Stimulated activated CD4-positive, alpha-beta T cell treated with anti-CD3 and anti-CD28 coated beads, Interleukin-15, amount 100 ng/mL, for 1 hour (primary cell): ENCODE measurements at places on chromosomes 5 and 9.

- no peak for DNase-seq
Observed at GRCh38 chr5:68911840-68912690, 181.7 kb upstream of the SLC30A5 start.

- DNase-seq: no peak
Observed at GRCh38 chr5:151162776-151163175, 5.2 kb upstream of the ANXA6 start.

DNA sequence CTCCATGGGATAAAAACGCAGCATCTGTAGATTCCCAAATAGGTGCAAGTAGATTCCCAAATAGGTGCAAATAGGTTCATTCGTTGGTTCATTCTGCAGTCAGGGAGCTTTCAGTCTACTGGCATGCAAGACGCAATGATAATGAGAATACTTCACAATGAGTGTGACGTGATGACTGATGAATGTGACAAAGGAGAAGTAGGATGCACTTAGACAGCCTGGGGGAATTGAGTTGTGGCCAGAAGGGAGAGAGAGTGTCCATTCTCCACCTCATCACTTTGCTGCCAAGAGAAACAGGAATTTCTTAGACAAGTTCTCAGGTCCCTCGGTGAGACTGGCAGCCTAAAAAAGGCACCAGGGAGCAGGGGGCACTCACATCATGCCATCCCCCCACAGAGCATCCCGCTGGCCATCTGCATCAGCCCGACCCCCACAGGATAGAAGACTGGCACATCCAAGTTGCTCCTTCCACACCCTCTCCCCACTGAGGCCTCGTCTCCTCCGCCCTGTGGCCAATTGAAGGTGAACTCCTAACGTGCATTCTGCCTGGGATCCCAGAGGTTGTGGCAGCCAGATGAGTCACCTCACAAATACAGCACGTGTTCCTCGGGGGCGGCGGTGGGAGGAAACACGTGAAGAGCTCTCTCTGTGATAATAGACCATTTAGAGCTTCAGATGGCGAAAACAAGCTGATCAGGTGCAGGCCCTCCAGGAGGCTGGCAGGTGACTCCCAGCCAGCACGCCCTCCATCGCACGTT is 19.9 kb upstream of the KCNIP1 start:
- DNase-seq: no peak

DNA sequence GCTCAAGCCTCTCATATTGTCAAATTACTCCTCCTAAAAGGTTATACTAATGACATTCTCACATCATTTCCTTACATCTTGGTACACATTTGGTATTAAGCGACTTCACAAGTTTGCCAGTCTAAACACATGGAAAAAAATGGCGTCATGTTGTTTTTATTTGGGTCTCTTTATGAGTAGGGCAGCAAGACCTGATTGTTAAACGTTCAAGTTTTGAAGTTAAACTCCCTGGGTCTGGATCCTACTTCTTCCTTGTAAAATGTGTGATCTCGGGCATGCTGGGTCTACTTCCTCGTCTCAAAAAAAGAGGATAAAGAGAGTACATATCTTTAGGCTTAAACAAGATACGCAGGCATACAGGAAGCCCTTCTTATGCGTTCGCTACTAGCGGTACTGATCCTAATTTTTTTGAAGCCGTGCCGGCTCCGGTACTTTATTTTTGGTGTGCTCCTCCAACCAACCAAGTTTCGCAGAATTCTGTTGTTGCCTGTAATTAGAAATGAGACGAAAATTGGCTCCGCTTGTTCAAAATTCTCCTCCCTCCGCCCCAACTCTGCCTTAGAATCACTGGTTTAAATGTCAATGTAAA is 596 bp upstream of the CDC37L1 start:
- no peak for DNase-seq

GRCh38 chr9:30673132-30673531 is 1711.3 kb upstream of the ACO1 start:
- DNase-seq: no peak

DNA sequence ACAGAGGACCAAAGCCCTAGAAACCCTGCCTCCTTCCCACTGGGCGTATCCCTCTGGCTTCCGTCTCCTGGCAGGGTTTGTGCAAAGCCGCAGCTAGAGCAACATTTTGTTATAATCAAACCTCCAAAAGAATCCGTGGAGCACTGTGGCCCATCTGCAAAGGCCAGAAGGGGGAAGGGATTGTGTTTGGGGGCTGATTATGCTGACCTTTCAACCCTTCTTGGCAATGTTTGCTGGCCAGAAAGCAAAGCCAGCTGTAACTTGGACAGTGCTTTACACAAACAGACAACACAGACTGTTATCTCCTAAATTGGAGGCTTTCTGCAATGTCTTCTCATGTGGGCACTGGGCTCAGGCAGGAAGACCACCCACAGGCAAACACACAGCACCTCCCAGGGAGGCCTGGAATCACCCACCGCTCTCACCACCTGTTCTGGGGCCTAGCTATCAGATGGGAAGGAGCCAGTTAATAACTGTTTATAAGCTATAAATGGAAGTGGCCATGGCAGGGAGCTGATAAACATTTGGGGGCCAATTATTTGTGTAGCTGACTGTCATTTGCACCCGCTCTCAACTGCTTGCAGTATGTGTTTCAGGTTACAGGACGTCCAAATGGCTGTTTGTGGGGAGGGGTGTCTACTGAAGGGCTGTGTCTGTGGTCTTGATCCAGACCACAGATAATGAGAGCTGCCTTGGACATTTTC is 121.6 kb upstream of the ERCC6L2 start:
- no peak for DNase-seq

DNA sequence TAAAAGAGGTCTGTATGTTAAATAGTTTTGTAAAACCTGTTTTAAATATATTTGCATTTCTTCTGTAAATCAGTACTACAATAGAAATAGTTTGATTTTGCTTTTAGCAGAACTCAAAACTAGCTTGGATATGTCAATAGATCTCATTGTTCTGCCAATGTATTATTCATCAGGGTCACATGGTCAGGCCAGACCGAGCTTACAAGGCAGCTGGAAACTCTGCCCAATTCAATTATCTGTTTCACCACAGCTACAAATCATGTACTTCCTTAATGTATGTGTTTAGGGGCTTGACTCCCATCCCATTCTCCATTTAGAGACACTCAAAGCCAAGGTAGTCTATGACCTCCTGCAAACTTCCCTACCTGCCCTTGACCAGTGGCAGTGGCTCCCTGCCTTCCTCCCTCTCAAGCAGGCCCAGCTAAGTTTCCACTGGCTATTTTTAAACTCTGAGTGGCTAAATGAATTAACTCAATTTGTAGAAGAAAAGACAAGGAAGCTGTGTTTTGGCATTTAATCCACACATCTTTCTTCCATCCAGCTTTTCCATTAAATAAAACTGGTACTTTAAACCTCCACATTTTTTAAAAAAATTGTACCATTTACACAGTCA is 46.4 kb upstream of the SELENOP start:
- no peak for DNase-seq

- no peak for DNase-seq
Observed at GRCh38 chr5:32504329-32504988, 59.9 kb upstream of the ZFR start.

DNA sequence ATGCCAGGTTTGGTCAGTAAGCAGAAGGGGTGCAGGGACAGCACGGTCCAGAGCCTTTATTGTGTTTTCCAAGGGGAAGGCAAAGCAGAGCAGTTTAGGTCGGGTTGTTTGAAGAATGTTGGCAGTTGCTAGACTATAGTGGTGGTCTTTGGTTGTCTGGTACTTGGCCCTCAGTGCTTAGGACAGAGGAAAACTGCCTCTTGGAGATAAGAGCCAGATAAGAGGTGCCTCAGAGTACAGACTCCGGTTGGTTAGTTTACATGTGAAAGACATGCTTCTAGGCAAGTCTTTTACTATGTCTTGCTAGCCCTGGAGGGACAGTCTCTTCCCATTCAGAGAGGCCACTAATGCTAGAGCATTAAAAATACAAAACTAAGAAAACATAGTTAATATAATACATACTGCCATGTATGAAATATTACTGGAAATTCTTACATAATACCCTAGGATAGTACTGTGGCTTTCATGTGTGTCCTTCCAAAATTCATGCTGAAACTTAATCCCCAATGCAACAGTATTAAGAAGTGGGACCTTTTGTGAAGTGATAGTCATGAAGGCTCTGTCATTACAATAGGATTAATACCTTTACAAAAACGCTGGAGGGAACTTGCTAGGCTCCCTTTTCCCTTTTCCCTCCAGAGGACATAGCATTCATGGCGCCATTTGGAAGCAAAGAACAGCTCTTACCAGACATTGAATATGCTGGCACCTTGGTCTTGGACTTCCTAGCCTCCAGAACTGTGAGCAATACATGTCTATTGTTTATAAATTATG is 280.4 kb downstream of the TMEM167A start:
- DNase-seq: no peak

- no peak for DNase-seq
Observed at GRCh38 chr9:37745970-37746369, 7.6 kb upstream of the TRMT10B start.

GRCh38 chr5:122192497-122193496 is 63.5 kb downstream of the ZNF474 start:
- no peak for DNase-seq

DNA sequence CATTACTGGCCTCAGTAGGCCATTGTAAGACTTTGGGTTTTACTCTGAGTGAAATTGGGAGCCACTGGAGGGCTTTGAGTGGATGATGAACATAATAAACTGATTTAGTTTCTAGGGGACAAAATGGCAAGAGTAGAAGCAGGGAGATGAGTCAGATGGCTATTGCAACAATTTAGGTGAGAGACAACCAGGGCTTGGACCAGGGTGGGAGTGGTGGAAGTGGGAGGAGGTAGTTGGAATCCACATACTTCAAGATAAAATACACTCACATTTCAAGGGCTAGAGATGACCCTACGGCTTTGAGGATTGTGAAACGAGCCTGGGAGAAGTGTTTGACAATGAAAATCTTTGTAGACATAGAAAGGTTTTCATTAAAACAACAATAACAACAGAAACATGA is 136.3 kb downstream of the ACTBL2 start:
- DNase-seq: no peak

- no peak for DNase-seq
Observed at GRCh38 chr5:59765446-59765845, 128.1 kb downstream of the PDE4D start.

GRCh38 chr9:137694236-137694959 is 75.6 kb downstream of the EHMT1 start:
- no peak for DNase-seq

GRCh38 chr5:139416651-139417050 is 12.8 kb upstream of the SPATA24 start:
- DNase-seq: no peak

DNA sequence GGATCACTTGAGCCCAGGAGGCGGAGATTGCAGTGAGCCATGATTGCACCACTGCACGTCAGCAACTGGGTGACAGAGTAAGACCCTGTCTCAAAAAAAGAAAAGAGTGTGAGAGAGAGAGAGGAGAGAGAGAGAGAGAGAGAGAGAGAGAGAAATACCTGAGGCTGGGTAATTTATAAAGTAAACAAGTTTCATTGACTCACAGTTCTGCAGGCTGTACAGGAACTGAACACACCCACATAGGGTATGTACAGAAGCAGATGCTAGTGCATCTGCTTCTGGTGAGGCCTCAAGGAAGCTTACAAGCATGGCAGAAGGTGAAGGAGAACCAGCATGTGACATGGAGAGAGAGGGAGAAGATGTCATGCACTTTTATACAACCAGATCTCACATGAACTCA is 46.4 kb upstream of the CHD1 start:
- DNase-seq: no peak

DNA sequence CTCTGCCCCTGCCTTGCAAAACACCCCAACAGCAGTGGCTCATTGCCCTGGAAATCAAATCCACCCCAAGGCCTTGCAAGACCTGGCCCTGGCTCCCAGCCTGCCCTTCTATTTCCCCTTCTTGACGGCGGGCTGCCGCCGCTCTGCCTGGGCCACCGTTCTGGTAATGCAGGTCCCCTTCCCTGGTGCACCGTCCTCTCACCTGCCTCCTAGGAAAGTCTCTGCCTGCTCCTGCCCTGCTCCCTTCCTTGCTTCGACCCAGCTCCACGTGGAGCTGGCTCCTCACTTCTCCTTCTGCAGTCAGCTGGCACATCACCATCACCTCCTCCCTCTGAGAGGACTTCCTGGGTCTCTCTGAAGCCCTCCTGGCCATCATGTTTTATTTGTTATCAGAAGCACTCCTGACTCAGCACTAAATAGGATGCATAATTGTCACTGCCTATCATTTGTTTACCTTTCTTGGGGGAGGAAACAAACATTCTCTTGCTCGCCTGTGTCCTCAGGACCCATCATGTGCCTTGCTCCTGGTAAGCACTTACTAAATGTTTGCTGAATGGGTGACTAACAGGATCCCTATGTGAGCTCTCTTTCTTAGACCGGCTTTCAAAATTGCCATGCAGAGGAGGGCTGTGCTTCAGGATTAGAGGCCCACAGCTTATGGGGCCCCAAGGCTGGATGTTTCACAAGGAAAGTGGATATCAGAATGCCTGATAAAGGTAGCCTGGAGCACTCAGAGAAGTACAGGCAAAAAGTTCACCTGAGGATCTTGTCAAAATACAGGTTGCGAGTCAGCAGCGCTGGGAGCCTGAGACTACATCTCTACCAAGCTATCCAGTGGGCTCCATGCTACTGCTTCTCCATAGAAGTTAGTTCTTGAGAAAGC is 19.6 kb upstream of the C5orf47 start:
- DNase-seq: no peak

- no peak for DNase-seq
Observed at GRCh38 chr5:74424162-74424868, 216.2 kb downstream of the ENC1 start.

DNA sequence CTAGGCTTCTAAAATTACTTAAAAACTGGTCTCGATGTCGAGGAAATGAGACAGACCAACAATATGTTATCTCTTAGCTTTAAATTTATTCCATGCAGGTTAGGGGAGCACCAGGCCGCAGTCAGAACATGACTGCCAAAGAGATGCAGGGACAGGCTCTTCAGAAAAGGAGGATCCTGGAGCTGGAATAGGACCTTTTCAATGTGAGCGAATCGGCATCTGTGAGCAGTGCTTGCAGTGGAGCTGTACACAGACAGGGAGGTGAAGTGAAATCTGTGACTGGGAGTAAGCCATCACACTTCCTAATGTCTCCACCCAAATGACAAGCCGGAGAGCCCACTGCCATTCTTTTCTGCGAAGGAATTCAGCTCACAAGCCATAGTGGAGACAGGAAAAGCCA is 78.2 kb downstream of the EFNA5 start:
- DNase-seq: no peak
